AG04450 (cell line): ENCODE measurements at places on chromosomes 7 and 10.

DNA sequence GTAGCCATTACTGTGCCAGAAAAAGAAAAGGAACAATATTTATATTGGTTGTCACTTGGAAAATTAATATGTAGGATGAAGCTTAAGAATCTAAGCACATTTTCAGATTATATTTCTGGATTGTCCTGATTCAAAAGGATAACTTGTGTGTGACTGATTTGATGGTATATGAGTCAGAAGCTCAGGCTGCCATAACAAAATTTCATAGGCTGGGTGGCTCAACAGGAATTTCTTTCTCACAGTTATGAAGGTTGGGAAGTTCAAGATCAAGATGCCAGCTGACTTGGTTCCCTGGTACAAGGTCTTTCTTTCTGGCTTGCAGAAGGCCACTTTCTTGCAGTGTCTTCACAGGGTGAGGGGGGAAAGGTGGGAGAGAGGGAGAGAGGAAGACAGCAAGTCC is 108.5 kb downstream of the ST7 start:
- DNase-seq, result no peak

DNA sequence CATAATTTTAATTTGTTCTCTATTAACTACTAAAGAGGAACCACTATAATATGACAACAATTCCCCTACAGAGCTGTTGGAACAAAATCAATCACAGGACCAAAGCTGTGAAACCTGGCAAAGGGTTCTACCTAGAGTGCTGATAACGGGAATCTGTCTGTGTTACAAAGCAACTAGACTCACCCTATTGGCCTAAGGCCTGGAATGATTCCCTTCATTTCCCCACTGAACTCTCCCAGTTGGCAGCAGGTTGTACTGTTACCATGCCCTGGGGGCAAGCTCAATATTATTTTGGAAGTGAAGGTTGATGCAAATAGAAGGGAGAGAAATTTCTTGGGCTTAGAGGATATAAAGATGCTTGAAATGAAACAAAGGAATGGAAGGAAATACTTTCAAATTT is 81.8 kb downstream of the SEMA3A start:
- DNase-seq, result no peak

DNA sequence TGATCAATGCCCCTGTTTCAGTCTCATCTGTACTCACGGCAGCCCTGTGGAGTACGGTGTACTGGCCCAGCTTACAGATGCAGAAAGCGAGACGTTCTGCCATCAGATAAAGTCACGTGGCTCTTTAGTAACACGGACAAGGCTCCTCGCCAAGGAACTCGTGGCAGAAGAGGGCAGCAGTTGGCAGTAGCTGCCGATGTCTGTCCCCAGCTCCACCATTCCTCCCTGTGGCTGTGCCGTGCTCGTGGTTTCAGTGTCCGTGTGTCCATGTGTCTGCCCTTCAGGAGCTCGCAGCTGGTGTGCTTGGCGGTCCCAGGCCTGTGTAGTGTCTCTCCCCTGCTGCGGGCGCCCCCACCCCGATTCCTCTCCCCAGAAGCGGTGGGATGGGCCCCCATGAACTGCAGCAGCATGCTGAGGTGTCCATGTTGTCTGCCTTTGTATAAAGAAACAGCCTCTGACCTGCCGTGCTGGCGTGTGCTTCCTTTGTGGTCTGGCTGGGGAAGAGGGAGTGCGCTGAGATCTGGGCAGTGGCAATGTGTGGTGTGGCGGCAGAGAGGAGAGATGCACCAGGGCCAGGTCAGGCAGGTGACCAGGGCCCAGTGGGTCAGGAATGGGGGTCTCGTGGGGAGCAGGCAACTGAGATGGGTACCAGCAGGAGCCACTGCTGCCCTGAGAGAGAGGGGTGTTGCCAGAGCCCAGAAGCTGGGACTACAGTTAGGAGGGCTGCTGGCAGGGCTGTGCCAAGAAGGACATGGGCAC is 9.8 kb downstream of the RHBDD2 start:
- no peak for DNase-seq

DNA sequence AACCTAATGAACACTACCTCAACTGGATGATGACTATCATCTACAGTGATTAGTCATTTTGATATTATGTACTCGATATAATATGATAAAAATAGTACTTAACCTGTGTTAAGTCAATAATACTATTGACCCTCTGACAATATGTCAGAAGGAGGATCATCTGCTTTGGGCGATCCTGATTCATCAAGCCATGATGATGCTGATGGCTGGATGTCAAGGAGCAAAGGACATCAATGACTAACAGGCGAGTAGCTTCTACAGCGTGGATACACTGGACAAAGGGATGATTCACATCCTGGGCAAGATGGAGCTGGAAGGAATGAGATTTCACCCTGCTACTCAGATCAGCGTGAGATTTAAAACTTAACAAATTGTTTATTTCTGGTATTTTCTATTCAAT is 94.4 kb upstream of the SKAP2 start:
- DNase-seq, result peak; percentile 29

- no peak for DNase-seq
Measured at GRCh38 chr10:89332123-89332633, 4.4 kb downstream of the IFIT3 start.

DNA sequence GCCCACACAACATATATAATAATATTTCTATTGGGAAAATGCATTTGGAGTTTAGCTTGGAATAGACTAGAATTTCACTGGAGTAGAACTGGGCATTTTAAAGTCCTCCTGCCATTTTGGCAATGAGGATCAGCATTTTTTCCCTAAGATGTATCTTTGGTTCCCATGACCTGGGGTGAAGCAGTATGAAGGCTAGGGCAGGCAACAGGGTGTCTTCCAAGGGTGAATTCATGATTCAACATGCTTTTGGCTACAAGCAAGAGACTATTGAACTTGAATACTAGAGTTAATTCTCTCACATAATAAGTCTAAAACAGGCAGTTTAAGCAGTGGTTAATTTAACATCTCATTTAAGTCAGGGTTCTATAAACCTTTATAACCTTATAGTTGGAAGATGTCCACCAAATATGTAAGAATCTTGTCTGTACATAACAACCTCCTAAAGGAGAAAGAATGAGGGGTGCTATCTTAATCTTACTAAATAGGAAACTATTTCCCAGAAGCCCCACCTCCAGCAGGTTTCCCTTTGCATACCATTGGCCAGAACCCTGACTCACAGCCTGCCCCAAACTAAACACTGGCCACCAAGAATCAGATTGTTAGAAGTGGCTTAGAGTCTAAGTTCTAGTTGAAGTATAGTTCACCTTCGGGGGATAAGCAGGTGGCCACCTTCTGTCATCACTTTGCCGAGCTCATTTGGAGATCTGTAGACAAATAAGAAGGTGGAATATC is 96.0 kb upstream of the PRPS1L1 start:
- no peak for DNase-seq
